ENCODE measurements at places on chromosomes 2 and 18.

DNA sequence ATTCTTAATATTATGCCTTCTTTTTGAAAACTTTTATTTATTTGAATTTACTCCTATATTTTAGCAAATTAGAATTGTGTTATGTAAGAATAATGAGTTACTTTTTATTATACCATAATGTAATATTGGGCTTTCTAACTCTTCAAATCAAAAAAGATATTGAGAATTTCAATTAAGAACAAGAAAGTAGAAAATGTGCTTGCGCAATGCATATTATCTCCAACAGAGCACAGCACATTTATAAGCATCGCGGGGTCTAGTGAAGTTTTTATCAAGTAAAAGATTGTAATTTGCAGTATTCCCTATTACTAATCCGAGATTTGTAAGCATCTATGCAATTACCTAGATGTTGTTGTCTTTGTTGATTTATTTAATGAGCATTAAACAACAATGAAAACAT lies 829.1 kb upstream of the CNTNAP5 start:
- no peak for DNase-seq

- DNase-seq, result no peak
Observed at GRCh38 chr2:226440127-226440918, 359.3 kb downstream of the IRS1 start.

DNA sequence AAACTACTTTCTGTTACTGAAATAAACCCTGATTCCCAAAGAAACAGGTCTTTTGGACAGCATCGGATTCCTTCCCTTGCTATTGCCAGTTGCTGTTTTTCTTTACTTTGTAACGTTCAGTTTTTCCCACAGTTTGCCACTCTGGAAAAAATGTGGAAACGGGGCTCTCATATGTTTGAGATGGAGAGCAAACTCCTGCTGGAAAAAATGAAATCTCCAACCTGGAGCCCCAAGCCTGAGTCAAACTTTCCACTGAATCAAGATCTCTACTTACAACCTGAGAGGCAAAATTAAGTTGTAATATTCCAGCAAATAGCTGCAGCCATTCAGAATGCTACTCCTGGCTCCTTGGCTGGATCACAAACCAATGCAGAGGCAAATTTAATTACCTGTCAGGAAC lies 270.7 kb downstream of the SRBD1 start:
- no peak for DNase-seq

GRCh38 chr2:153417077-153417476 lies 61.5 kb downstream of the RPRM start:
- no peak for DNase-seq

DNA sequence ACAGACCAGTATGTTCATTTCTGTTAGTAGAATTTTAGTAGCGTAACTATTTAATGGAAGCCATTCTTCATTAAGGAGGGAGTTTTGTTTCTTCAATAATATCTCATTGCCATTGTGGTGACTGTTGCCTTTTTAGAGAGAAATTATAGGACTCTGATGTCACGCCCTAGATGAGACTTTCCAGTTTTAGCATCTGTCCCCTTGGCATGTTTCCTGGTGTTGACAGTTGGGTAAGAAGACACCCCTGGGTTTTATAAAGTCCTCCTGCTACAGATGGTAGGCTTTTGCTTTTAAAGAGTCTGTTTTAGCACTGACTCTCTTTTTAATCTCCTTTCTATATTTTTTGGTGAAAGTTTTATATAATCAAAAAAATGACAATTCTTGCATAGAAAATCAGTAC lies 41.9 kb downstream of the KCNJ3 start:
- no peak for DNase-seq

DNA sequence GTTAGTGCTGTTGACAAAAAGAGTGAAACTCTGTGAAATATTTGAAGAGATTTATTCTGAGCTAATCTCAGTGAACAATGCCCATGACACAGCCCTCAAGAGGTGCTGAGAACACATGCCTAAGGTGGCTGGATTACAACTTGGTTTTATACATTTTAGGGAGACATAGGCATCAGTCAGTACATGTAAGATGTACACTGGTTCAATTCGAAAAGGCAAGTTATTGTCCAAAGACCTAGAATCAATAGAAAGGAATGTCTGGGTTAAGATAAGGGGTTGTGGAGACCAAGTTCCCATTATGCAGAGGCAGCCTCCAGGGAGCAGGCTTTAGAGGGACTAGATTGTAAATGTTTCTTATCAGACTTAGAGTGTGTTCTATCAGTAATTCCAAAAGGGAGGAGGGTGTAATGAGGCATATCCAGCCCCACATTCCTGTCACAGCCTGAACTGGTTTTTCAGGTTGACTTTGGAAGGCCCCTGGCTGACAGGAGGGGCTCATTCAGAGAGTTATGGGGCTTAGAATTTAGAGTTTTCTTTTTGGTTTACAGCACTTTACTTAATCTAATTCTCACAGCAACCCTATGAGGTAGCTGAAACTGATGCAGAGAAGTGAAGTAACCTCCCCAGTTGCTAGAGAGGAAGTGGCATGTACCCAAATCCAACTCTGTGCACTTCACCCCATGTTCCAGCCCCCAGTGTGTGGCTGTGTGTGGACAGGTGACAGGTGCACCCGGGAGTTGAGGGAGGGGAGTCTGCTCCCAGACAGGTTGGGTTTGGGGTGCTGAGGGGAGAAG lies 28.3 kb upstream of the ASAP2 start:
- DNase-seq, result no peak

DNA sequence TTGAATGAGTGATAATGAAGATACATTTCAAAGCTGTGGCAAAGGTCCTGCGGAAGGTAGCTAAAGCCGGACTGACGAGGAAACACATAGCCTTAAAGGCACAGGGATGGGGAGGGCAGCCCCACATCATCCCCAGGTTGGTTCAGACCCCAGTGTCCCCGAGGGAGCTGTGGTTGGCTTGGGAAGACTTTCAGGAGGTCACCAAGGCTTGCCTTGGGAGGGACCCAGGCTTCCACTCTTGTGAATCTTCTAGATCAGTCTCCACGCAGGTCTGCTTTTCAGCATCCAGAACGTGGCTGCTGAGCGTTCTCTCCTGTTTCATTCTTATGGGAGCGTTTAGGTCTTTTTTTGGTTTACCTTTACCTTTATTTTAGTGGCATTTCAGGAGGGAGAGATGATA lies 16.8 kb downstream of the KIF1A start:
- DNase-seq, result no peak

DNA sequence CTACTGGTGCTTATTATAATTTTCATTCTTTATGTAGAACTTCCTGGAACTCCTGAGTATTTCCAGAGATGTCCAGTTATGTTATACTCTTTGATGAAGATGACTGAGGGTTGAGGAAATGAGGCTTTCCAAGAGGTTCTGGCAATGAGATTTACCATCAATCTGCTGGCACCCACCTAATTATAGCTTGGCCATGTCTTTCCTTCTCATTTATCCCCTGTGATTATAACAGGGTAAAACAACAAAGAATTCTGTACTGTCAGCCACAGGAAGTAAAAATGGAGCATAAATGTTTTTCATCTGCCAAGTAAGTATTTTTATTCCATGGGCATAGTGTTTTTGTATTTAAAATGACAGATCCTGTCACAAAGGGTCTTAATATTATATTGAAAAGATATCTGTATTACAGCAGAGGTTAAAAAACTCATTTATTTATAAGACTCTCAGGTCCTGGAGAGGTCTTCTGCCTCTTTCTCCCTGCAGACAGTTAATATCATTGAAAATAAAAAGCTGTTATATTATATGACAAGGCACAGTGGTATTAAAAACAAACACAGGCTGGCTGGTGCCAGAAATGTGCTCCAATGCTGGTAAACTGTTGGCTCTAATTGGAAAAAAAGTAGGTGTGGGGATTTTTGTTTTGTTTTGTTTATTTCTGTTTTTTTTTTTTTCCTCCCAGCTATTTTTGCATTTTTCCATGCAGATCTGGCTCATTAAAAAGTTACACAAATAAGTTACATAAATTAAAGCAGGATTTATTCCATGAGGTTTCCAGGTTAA lies 1764.1 kb upstream of the CELF4 start:
- no peak for DNase-seq

DNA sequence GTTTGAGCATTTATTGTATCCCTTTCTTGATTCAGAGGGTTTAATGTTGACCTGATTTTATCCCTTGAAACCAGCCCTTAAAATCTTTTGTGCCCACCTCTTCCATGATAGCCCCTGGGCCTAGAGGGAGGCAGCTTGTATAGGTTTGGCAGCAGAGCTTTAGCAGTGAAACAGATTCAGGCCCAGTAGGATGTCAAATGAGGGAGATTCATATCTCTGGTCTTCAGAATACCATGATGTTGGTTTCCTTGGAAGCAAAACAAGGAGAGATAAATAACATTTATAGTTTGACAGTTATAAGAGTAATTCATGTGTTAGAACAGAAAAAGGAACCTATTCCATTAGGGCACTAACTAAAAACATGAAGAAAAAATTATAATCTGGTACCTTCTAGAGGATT lies 649.2 kb downstream of the METTL4 start:
- DNase-seq, result no peak

DNA sequence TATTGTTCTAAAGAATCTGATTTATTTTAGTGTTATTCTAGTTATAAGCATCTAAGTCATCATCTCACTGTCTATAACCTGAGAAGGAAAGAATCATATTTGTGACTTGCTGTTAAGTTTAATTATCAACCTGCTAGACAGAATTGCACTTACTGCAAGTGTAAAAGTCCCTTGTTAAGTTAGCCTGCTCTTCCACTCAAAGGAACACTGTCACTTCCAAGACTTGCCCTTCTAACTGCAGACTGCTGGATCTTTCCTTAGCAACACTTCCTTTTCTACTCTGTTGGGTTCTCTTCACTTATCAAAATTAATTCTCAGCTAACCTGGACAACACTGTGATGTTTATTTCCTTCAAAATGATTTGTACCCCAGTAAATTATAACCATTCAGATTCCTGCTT lies 323.2 kb upstream of the TFPI start:
- no peak for DNase-seq

DNA sequence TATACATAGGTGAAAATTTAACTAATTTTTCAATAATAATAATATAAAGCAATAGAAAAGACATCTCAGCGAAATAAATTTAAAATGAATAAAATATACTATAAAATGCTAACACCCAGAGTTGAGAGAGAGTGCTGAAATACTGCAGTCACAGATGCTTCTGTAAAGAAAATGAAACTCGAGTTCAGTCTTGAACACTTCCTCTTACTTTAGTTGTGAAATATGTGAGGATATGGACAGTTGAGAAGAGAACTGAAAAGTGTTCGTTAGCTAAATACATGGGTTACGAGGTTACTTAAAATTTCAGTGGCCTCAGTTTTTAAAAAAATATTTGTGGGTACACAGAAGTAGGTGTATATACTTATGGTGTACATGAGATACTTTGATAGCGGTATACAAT lies 106.8 kb downstream of the DNAH7 start:
- DNase-seq, result no peak

- DNase-seq, result no peak
Observed at GRCh38 chr2:54775710-54776109, 52.2 kb downstream of the EML6 start.

DNA sequence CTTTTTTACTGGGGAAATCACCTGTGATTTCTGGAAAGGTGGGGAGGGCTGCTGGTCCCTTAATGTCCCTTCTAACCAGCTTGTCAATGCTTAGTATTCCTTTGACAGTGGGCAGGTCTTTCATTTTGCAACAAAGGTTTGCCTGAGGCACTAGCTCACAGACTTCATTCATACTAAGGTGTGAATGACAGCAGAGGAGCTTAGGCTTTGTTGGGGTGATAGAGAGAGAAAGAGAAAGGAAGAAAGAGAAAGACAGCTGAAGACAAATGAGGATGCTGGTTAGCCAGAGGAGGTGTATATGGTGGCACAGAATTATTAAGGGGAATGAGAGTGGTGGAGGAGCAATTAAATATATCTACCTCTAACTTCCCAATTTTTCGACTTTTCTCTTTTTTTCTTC lies 28.9 kb upstream of the GTF2A1L start:
- DNase-seq, result no peak

- no peak for DNase-seq
Observed at GRCh38 chr2:119598596-119599263, 54.5 kb downstream of the CFAP221 start.

DNA sequence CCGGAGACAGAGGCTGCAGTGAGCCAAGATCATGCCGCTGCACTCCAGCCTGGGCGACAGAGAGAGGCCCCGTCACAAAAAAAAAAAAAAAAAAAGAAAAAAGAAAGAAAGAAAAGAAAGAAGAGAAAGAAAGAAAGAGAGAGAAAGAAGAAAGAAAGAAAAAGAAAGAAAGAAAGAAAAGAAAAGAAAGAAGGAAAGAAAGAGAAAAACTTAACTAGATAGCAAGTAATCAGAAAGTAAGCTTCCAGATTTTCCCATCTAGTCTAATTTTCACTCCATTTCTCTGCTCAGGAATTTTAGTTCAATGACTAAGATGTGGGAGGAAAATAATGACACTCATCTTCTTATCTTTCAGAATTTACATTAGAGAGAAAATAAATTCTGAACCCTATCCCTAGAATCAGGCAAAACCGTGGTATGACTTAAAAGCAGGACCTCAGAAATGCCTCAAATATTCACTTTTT lies 2.4 kb downstream of the GFPT1 start:
- no peak for DNase-seq

DNA sequence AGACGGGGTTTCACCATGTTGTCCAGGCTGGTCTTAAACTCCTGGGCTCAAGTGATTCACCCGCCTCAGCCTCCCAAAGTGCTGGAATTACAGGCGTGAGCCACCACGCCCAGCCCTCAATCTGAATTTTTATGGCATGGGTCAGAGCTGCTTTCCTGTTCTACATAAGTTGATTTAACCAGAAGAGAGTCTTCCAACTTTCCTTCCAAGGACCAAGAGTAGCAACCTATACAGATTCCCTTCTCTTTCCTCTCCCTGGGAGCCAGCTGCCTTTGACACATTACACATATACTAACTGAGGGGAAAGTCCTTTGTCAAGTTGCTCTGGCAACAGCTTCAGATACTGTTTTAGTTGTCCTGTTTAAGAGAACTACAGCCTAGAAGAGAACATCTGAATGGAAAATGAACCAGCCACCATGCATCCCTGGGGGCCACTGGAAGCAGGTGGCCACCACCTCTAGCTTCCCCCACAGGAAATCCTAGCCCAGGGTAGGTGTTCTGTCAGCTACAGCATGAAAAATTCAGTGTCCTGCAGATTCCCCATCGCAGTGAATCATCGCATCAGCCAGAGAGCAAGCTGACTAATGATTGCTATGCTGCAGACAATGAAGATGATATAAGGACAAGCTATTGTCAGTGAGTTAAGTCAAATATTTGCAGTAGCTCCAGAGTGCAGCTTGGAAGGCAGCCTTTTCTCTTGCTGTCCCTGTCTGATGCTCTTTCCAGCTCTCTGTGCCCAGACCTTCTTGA lies 62.9 kb downstream of the POMC start:
- DNase-seq, result no peak

DNA sequence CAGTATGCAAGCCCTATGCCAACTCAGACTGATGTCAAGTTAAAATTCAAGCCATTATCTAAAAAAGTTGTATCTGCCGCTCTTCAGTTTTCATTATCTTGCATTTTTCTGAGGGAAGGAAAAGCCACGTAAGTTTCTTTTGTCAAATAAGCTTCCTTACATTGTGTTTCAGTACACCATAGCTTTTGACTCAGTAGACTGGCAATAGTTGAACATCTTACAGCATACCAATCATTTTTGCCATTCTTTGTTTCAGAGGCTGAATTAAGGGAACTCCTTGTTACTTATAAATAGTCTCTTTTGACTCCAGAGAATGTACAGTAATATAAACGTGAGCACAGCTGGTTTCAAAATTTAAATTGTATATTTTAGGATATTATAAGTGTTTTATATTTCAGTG lies 120.6 kb downstream of the EHBP1 start:
- DNase-seq, result no peak

GRCh38 chr2:232816657-232817056 lies 40.3 kb upstream of the KCNJ13 start:
- no peak for DNase-seq

- peak; percentile 11 for DNase-seq
Observed at GRCh38 chr2:210224941-210225672, at the start of gene ACADL. Gene ACADL, minus strand, starts transcription at chr2:210225447. Its CDS starts 184 bp downstream, at chr2:210225263.

GRCh38 chr2:29749041-29749440 lies 172.3 kb downstream of the ALK start:
- DNase-seq, result no peak

Measured in activated naive CD4-positive, alpha-beta T cell treated with anti-CD3 and anti-CD28 coated beads, Interleukin-2, amount 50 U/mL, for 16 hours (primary cell).